ENCODE measurements at places on chromosomes 6 and 20.

DNA sequence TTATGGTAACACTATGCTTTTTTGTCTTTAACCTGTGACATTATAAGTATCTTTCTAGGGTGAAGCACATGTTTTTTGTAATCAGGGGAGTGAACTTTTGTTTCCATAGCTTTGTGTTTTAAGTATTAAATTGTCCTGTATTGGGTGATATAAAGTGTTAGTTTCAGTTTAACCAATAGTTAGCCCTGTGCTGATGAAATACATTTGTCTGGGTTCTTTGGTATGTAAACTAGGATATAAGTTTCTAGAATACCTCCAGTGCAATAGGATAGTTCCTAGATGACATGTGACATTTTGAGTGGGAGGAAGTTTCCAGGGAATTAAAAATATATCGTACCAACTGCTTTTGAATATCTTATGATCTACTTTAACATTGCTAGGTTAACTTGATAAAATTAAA lies 611.0 kb upstream of the MARCKS start:
- no peak for DNase-seq

- no peak for DNase-seq
Observed at GRCh38 chr6:67431076-67431475, 1204.0 kb upstream of the ADGRB3 start.

DNA sequence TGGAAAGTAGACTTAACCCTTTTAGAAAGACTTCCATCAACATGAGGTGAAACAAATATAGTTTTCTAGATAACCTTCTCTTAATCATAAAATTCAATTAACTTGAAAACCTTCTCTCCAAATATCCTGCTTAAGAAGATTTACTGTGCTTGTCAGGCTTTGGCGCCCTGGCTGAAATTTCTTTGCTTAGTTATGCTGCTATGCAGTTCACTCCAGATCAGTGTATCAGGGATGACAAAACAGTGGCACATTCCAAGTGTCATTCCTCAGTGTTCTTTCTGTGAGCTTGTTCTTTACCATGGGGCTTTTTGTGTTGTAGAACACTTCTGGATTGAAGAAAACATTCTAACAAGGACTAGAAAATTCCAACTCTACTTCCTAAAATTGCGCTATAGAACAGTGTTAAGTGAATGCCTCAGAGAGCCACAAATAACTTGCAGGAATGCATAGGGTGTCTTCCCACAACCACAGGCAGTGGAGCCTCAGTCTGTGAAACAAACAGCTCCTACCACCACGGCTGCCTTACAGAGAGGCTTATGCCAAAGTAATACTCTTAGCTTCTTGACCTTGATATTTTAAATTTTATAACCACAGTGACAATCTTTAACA lies 443.6 kb downstream of the CDC5L start:
- no peak for DNase-seq

DNA sequence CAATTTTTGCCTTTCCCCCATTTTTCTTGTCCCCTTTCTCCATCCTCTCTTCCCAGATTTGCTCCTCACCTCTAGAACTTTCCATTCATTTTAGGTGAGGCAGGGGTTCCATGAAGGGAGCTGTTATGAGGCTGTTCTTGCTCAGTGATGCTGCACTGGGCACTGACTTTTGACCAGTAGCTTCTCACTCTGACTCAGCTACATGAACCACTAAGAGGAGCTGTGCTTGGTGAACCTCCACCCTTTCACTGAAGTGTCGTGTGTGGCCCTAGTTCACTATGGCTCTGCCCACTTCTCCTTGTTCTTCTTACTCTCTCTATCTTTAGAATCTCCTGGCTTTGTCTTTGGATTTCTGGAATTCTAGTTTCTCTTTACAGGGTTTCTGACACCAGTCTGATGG lies 307.1 kb upstream of the RNF24 start:
- no peak for DNase-seq

- DNase-seq: no peak
Observed at GRCh38 chr6:5671601-5672559, 334.8 kb downstream of the NRN1 start.

All from head of caudate nucleus (tissue), 42 donors.